ENCODE measurements at places on chromosomes 1 and 21.

- DNase-seq: no peak
These were observed 40.7 kb upstream of the DHCR24 start for GRCh38 chr1:54927472-54928240.

DNA sequence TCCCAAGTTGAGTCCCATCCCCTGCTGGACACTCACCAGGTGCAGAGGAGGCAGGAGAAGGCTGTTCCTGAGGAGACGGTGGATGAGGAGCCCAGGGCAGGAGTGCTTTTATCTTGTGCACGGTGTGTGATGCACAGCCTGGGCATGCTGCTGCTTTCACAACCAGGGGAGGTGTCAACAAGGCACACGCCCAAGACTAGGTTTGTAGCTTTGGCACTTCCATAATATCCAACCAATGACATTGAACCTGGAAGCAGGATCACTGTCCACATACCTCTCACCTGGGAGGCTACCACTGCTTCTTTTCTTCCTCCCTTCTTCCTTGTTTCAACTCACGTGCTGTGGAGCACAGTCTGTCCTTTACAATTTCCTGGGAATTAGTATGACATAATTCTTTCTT is at the start of gene LCE3D:
Gene LCE3D, minus strand, starts transcription at position 84 of the 400 bp plus-strand sequence. CDS start 580 bp downstream, outside the sequence.
- DNase-seq: no peak

DNA sequence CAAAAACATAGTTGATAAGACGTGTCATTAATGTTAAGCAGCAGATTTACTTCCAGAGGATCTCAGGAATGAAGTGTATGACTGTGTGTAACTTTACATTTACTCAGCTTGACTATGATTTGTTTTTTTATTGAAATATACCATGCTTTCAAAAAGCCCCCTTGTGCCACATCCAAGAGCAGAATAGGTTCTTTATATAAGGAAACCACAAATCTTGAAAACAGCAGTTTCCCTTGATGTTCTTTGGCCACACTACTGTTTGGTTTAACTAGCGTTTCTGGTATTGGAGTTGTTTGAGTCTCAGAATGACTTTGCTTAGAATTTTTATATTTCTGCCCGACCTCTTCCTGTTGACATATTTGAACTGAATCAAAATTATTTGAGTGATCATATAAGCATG is 25.0 kb downstream of the LRRC8C start:
- DNase-seq: no peak

DNA sequence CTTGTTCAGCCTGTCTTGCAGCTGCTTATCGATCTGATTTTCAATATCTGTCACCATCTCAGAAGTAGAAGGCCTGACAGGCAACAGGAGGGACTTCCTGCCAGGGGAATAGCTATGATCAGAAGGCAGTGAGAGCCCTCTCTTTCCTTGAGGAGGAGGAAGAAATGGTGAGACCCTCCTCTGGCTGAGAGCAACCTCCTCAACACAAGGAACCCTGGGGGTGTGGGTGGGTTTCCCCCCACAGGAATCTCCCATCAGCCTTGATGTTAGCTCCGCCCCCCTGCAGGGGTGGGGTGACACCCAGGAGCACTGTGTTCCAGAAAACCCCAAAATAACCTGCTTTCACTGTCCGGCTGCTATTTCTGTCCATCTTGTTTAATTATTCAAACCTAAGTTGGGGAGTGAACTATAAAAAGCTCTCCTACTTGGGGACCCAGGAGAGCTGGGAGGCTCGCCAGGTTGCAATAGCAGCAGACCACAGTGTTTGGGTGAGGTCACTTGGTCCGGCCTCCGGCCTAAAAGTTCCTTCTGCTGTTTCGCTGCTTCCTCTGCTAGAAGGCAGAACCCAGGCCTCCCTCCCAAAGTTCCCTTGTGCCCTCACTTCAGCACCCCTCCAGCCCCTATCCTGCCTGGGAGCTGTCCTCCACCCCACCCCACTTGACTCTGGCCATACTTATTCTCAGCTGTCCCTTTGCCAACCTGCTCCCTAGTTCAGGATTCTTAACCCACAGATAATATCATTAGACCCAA is 7.8 kb upstream of the MEF2D start:
- DNase-seq: peak; percentile 91

GRCh38 chr1:22044690-22045420 is 7.7 kb upstream of the CDC42 start:
- no peak for DNase-seq

GRCh38 chr1:116164604-116165368 is 53.6 kb downstream of the MAB21L3 start:
- DNase-seq: peak; percentile 83

DNA sequence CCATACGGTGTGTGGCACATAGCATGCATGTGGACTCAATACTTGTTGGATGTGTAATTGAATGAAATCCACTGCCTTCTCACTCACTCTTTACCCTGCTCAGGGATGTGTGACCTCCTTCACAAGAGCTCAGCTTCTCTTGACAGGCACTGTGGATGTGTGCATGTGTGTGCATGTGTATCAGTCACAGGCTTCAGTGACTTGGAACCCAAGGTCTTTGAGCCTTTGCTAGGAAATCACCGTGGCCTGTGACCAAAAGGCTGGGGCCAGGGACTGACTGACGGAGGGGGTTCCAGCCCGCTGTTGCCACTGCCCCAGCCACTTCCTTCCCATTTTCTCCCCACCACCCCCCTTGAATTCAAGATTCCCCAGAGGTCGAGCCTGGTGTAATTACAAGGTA is 144.4 kb upstream of the POU3F1 start:
- DNase-seq: no peak

- no peak for DNase-seq
These were observed 31.1 kb upstream of the CYP4B1 start for GRCh38 chr1:46767649-46768282.

DNA sequence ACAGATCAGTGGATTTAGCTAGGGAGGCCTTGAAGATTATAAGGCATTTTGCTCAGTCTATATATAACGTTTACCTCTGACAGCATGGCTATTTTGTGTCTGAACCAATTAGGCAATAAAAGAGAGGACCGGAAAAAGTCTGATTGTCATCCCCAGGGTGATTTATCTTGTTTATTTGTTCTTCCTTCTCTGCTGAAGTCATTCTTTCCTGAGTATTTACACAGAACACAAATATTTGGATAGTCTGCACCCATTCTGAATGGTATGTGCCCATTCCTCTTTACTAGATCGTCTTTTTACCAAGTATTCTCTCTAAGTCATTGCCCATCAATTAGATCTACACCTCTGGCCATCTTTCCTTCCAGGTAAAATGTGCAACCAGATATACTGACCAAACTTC is 1602.9 kb downstream of the KCNT2 start:
- no peak for DNase-seq

- DNase-seq: no peak
These were observed 121.2 kb downstream of the CNIH3 start for GRCh38 chr1:224737353-224737727.

- DNase-seq: peak; percentile 19
These were observed 156.0 kb downstream of the PGBD5 start for GRCh38 chr1:230270185-230270558.

DNA sequence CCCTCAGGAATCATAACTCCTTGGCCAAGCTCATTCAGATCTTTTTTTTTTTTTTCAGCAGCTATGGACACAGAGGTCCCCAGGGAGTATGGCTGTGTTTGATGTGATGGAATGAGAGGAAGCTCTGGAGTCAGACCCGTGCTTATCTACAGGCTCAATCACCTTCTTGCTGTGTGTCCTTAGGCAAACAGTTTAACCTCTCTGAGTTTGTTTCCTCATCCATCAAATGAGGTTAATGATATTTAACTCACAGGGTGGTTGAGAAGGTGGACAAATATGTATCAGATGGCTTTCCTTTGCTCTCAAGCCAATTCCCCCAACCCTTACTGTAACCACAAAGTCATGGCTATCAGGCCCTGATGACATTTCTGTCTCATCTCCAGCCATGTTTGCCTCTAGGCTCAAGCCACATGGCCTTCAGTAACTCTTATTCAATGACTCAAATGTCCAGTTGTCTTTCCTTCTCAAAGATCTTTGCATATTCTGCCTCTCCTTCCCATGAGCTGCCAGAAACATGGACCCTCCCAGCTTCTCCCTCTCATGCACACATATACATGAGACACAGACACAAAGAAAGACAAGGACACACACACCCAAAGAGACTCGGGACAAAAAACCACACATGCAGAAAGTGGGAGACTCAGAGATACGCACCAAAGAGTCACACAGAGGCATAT is 303.5 kb upstream of the KAZN start:
- DNase-seq: no peak

GRCh38 chr21:25639551-25640201 is 618 bp downstream of the JAM2 start:
- no peak for DNase-seq

GRCh38 chr1:244139655-244140054 is 88.6 kb downstream of the ZBTB18 start:
- no peak for DNase-seq

DNA sequence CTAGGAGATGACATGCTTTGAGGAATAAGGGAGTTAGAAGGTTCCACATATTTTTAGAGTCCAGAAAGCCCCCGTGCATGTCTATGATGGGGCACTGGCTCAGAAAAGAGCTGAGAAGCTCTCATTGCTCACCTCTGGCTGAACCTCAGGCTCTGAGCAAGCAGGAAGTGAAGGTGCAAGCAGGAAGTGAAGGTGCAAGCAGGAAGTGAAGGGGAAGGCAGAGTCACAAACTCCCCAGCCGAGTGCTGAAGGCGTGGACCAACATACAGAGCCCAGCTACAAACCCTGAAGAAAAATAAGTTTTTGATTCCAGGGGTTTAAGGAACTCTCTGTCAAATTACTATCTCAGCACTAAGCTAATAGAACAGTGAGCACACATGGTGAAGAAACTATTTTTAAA is 7.0 kb downstream of the KRTAP10-8 start:
- DNase-seq: no peak

GRCh38 chr1:113662101-113662500 is 97.2 kb downstream of the PHTF1 start:
- DNase-seq: no peak

- DNase-seq: no peak
These were observed 30.2 kb upstream of the TNR start for GRCh38 chr1:175773571-175773970.

DNA sequence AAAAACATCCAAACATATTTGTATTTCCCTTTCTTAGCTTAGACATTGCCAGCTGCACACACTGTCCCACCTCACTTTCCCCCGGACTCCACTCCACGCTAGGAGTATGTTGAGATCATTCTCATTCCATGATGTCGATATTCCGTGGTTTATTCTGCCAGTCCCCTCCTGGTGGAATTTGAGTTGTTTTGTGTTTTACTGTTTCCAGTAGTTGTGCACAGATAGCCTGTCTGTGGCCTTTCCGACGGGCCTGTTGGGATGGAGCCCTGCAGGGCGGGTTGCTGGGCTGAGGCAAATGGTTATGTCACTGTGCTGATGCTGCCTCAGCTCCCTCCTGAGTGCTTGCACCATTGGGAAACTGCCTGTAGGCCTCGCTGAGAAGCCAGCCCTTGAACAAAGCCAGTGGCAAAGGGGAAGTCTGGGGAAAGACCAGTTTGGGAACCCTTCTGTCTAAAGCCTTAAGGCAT is 12.8 kb downstream of the TRAPPC10 start:
- peak; percentile 73 for DNase-seq

DNA sequence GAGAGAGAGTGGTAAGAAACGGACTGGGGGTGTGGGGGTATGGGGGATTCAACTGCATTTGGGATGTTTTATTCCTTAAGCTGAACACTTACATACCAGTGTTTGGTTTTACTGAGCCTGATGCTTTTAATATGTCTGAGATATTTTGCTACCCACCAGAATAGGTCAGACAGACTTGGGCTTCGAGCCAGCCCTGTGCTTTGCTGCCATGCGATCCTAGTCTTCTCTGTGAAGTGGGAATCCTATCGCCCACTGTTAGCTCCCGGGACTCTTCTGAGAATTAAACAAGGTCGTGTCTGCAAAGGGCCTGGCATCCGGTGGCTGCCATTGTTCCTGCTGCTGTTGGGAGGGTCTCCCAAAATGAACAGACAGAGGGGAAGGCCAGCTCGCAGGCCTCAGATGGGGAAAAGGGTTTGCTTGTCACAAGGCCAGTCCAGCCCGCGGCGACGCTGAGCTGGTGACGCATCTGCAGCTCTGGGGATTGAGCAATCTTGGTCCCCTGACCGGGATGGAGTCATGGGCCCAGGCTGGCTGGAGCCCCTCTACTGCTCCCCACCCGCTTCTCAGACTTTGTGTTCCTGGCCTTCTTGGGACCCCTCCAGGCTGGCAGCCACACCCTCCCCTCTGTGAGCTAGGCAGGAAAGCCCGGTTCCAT is 26.9 kb upstream of the ECE1 start:
- DNase-seq: peak; percentile 99

- DNase-seq: no peak
These were observed 49.2 kb downstream of the MRPL39 start for GRCh38 chr21:25558123-25558522.

DNA sequence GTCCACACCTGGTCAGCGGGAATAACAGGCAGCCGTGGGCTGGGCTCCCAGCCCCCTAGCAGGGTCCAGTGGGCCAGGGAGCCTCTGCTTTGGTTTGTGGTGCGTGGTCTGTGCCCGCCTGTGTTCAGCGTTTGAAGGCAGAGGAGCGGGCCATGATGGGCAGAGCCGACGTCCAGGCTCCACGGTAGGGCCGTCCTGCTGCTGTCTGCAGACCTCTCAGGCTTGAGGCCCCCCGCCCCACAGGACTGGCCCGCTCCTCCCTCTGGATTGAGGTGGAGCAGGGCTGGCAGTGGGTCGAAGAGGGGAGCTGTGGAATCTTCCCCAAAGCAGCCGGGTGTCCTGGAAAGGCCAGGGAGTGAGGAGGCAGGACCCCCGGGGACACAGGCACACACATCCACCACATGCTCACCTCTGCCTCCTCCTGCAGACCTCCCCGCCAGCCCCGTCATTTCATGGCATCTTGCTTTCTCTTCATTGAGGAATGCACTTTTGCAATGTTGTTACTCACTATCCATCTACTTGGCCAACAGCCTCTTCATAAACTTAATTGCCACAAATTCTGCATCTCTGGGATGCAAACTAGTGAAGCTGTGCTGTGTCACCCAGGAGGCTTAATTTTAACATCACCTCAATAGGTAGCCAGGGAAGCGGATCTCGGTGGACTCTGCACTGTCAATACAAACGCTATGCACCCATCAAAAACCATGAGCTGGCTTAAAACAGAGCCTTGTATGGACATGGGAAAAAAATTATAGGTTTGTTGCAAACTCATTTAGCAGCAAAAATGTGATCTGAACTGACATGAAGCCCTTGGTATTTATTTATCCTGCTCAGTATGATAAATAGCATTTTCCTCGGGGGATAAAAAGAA is 85.9 kb downstream of the PDE9A start:
- no peak for DNase-seq

- no peak for DNase-seq
These were observed 27.5 kb upstream of the KDM4A start for GRCh38 chr1:43622471-43622870.

DNA sequence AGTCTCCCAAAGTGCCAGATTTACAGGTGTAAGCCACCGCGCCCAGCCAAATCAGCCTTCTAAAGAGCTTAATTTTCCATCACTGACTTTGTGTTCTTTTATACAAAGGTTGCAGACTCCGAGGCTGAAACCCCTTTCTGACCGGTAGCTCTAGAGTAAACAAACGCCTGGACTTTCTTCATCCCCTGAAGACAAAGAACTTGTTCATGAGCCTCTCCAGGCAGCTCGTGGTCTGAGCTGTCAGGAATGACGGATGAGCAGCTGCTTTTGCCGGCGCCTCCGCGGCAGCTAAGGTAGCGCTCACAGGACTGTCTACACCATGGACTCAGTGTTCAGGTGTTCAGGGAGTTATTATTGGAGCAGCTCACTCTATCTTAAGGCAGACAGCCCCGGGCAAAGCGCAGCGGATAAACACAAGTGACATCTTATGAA is 128.5 kb upstream of the ERRFI1 start:
- no peak for DNase-seq
